NCI-H187 (cell line): ENCODE measurements at places on chromosomes 3 and 15.

DNA sequence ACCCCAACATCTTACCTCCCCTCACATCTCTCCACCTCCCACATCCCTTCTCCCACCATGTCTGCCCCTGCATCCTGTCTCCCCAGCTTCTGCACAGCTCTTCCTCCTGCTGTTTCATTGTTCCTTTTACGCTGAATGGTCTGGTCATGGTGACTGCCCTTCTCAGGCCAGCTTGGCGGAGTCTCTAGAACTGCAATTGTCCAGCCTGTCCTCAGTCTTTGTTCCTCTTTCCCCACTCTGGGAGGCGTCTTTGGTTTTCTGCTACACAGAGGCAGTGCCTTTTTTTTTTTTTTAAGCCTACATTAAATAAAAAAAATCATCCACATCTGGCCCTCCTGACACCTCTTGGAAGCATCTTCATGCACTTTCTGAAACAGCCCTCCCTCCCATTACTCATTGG, 49.1 kb upstream of the SEC22A start:
- no peak for DNase-seq

DNA sequence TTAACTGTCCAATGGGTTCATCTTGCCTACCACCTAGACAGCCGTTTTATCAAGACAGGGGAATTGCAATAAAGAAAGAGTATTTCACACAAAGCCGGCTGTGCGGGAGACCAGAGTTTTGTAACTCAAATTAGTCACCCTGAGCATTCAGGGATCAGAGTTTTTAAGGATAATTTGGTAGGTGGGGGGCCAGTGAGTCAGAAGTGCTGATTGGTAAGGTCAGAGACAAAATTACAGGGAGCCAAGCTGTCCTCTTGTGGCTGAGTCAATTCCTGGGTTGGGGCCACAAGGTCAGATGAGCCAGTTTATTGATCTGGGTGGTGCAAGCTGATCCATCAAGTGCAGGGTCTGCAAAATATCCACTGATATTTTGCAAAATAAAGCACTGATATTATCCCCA, 29.9 kb upstream of the GPD1L start:
- DNase-seq: no peak

GRCh38 chr3:13887495-13888300, 7.8 kb upstream of the WNT7A start:
- DNase-seq: no peak

- peak; percentile 95 for DNase-seq
These were observed 48.9 kb downstream of the CYP11A1 start for GRCh38 chr15:74318376-74319137.

GRCh38 chr3:146589899-146590508, 15.1 kb downstream of the PLSCR5 start:
- no peak for DNase-seq

GRCh38 chr3:100216713-100217112, 44.1 kb upstream of the TBC1D23 start:
- no peak for DNase-seq

DNA sequence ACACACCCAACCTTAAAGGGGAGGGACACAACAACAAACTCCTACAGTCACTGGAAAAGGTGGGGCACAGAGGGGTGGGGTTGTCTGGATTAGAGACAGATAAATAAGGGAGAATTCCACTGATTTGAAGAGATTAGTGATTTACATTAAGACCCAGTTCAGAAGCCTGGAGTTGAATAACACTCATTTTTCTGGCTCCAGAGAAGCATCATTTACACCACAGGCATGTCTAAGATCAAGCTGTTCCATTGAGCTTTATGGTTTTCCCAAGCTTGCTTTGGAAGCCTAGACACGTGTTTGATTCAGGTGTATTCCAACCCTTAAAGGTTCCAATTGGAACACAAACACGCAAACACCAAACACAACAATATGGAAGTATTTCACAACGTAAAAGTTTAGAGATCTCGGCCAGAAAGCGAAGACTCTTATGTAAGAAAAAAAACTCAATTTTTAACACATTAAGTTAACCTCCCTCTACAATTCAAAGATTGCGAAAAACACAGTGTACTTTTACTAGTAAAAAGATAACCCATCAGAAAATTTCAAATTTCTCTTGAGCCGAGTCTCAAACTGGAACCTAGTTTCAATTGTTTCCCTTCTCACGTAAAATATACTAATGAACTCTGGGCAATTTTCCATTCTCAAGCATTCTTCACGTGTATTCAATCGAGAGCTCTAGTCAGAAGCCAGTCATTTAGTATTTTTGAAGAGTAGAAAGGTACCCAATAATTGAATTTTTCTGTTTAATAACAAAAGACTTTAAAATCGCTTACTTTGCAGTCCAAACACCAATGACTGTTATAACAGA, 2.1 kb downstream of the TRA2B start:
- DNase-seq: no peak

GRCh38 chr3:181025204-181025603, 35.7 kb upstream of the DNAJC19 start:
- DNase-seq: no peak

DNA sequence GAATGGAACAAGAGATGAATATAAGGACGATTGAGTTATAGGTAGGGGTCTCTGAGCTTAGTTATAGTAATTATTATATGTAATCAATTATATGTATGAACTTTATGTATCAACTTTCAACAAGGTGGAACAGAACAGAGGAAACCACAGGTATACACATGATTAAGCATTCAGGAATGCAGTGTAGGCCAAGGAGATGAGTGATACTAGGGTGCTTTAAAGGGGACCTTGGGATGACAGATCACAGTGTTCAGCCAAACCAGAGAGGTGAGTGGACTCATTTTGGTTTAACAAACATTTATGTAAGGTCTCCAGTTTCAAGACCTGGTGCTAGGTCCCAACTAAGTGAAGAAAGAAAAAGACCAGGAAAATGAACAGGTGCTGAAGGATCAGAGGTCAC, 895.5 kb downstream of the ROBO2 start:
- no peak for DNase-seq

DNA sequence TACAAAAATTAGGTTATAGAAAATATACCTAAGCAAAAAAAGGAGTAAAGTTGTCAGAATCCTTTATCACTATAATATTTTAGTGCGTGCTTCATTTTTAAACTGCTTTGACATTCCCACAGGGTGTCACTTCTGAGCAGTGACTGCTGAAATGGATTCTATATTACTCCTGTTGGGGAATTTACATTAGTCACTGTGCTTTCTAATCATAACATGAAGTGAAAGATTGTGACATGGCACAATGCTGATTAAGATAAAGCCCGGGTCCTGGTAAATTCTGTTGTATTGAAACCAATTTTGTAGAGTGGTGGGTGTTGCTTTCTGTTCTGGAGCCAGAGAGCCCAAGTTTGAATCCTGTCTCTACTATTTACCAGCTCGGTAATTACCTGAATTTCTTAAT, 36.4 kb upstream of the EHHADH start:
- no peak for DNase-seq
